ENCODE measurements at places on chromosomes 11 and 22.

- no peak for DNase-seq
These were observed 26.5 kb downstream of the CTNND1 start for GRCh38 chr11:57787920-57788702.

DNA sequence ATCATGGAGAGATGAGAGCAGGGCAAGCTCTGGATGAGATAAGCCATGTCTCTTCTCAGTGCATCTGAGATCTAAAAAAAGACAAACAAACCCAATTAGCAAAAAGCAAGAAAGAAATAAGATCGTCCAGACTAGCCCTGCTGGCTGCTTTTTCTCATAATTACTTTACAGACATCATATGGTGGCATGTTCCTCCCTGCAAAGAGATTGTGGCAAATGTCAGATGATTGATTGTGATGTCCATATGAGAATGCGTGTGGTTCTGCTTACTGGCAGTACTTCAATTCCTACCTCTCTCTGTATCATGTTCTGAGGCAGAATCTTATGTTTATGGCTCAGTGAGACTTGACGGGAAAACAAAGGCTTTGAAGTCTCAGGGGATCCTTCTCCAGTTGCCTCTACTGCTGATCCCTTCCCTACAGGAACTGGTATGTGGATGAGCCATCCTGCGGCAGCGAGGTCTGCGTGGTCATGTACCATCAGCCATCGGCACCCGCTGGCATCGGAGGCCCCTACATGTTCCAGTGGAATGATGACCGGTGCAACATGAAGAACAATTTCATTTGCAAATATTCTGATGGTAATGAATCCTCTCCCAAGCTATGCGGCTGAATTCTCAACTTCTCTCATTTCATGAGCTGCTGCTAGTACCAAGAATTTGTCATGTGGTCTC is 8.8 kb downstream of the LAYN start:
- no peak for DNase-seq

GRCh38 chr11:45229401-45230020 is 56.6 kb downstream of the SYT13 start:
- DNase-seq = no peak

DNA sequence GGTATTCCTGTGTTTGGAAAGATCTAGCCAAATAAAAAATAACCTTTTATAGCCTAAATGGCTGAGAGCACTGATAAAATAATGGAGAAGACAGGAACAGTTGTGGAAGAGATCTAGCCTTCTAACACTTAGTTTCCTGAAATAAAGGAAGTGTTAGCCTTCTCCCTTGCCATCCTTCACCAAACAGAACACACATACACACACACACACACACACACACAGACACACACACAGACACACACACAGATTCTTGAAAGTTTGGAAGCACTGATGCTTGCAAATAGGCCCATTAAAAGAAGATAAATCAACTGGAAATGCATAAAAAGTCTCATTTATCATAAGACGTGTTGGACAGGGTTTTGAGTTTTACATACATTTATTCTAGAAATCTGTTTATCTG is 37.5 kb downstream of the KIRREL3 start:
- DNase-seq = no peak

- DNase-seq = no peak
These were observed at the start of gene EMID1 for GRCh38 chr22:29205594-29206371. TSS of gene EMID1 (plus strand) at chr22:29205896. CDS start at chr22:29206039, 143 bp downstream.

DNA sequence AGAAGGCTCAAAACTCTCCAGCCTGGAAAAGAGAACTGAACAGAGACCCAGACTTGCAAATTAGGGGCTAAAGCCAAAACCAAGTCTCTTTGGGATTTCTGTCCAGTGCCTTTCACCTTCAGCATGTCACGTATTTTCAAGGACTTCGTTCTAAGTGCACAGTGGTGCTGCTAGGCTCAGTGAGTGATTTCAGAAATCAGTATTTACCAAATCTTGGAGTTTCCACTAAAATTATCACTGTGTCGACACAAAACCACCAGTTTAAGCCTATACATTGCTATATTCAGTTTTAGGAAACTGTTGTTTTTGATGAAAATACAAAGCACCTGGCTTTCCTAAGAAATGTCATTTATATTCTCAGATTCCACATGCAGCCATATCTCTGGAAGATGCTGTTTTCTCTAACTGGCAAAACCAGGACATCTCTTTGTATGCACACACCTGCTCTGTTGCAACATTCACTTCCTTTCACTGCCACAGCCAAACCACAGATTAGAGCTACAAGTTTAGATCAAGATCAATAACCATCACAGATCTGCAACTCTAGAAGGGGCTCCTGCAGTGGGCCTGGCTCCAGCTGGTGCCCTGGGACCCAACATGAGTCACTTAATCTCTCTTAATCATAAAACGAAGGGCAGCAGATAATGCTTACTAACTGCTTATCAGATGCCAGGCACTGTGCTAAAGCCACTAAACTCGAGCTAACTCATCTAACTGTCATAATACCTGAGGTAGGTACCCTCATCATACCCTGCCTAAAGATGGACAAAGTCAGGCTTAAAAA is 22.3 kb downstream of the SMCO4 start:
- DNase-seq = no peak

DNA sequence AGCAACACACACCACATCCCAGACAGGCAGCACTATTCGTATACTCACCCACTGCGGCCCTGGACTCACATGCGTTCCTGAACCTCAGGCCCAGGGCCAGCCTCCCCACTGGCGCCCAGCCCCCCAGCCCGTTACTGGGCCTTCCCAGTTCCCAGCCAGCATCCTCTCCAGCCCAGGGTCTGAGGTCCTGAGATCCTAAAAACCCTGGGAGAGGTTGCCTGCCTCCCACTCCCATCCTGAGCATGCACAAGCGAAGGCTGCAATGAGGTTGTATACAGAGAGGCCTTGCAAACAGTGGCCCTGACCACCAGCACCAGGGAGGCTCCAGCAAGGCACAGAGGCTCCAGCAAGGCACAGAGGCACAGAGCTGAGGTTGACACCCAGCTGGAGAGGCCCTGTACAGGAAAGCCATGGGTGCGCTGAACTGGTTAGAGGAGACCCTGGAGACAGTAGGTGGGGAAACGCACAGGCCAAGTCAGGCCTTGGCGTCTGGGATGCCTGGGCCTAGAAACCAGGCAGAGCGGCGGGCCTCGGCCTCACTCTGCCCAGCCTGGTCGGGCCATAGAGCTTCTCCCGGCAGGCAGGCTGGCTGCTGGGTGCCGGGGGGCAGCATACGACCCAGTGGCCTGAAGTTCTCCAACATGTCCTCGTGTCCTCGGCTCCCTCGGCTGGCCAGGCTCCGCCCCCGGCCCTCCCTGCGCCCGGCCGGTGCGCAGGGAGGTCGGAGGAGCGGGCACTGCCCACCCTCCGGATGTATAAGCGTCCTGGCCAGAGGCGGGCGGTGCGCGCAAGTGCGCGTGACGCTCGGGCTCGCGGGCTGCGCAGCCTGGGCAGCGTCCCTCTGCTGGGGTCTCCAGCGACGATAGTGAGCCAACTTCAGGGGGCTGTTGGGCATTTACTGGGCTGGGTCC is 2.3 kb upstream of the TBX1 start:
- no peak for DNase-seq

DNA sequence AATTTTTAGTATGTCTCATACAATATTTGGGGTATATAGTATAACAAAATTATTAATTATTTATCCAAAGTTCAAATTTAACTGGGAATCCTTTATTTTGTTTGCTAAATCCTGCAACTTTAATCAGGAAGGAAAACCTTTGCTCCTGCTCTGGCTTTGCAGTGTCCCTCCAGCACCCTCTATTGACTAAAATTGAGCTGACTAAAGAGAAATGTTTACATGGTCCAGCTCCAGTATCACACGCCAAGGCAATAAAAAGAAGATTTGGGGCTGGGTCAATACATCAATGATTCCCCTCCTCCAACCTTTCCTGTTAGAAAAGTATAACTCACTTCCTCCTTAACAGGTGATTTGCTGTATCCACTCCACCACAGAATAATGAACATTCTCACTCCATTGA is 153.0 kb upstream of the LRRC4C start:
- no peak for DNase-seq

DNA sequence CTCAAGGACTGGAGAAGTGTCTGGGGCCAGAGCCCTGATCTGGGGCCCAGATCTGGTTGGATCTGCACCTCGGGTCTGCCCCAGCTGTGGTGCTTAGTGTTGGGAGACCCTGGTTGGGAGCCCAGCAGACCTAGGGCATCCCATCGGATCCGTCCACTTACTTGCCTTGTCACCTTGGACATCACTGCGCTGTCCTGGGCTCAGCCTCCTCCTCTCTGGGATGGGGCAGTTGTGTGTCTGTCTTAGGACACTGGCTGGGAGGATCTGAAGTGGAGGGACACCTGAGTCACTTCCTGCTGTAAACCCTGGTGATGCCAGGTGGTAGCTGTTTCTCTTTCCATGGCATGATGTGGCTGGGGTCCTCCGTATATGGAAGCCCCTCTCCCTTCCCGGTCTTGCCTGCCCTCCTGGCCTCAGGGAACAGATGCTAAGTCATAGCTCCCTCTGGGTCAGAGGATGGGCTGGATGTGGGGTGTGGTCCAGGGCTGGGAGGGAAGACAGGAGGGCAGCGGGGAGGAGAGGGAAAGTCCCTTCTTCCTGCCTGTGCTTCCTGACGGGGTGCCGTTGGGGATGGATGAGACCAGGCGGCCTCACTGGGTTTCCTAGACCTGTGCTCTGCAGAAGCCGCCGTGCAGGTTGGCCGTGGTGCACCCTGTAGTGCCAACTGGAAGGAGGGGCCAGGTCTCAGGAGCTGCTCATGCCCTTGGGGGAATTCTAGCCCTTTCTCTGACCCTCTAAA is 12.1 kb upstream of the OMP start:
- no peak for DNase-seq

DNA sequence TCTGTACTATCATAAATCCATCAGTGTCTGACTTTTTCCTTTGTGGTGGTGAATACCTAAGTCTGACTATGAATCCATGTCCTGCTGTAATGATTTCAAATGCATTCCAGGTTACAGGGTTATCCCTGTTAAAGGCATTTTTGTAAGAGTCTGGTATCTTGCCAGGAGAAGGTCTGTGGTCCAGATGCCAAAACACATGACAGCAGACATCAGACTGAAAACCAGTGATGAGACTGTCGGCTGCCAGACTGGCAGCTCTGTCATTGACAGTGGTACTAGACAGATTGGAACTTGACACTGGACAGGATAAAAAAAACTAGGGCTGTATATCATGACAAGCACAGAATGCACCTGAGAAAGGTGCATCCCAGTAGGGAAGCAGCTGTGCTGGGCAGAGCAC is 301.8 kb upstream of the FAT3 start:
- no peak for DNase-seq

DNA sequence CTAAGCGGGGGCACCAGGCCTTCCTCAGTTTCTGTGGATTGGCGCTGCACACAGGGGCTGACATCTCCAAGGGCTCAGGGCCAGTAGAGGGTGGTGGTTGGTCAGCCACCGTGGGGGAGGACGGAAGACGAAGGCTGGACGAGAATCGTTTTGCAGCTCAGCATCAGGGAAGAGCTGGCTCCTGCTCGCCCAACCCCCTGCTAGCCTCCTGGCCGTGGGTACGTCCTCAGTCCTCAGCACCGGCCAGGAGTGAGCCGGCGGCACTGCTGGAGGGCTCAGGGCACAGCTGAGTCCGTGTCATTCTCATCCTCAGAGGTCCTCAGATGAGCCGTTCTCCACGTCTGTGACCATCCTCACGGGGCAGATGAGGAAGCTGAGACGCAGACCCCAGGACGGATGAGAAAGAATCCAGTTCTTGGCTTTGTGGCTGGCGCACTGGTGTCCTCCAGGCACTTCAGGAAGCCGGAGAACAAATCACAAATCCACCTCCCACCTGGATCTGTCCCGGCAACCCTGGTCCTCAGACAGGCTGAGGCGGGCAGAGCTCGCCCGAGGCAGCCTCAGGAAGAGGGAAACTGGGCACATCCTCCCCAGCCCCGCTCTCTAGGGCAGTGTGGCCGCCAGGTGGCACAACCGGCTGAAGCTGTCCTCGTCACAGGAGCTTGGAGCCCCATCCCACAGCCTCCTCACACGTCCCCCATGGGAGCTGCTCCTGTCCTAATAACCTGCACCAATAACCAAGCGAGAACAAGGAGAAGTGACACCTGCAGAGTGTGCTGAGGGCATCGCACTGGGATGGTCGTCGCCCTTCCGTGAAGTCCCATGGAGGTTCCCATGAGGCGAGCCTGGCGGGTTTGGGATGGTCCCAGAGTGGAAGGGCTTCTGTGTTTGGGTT is 393.7 kb downstream of the BRD1 start:
- no peak for DNase-seq

- DNase-seq = no peak
These were observed 49.3 kb upstream of the FLI1 start for GRCh38 chr11:128644576-128644975.

- no peak for DNase-seq
These were observed 63.3 kb downstream of the SYN3 start for GRCh38 chr22:32994898-32995297.

GRCh38 chr11:16741473-16741872 is 3.0 kb downstream of the C11orf58 start:
- no peak for DNase-seq

DNA sequence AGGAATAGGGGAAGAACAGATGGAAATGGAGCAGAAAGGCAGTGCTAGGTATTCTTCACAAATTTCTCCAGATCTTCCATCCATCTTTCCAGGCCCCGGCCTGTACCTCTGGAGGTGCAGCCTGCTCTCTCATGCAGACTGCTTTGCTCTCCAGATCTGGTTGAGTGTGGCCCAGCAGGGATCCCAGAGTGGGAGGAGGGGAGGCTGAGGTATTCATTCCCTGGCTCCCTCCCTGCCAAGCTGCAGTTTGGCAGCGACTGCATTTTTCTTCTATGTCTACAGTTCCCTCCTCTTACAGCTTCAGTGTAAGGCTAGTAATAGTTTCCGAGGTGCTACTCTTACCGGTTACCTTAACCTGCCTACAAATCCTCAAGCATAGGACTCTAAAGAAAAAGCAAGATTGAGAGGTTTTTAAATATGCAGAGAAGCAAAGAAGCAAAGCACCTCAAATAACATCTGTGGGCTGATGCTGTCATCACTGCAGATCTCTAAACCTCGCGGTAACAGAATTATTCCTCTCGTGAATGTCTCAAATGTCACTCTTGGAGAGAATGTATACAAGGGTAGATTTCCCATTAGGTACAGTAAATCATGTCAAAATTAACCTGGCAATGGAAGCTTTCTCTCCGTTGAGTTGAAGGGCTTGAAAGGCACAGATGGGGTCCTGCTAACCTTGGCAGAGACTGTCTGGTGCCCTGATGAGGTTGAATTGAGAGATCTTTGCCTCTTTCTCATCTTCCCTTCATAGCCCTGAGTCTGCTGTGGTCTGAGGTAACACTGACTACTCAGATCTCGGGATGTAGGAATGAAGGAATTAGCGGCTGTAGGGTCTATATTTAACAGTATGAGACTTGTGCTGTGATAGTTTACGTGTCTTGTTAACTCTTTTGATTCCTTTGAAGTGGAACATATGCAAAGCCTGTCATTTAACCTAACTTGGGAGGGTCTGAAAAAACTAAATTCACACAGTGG is 297.9 kb upstream of the C11orf87 start:
- DNase-seq = no peak

GRCh38 chr22:37020192-37020479 is 594 bp downstream of the MPST start:
- DNase-seq = no peak

- no peak for DNase-seq
These were observed 39.7 kb downstream of the CALCA start for GRCh38 chr11:14932447-14932846.

GRCh38 chr11:121250843-121251242 is 41.7 kb upstream of the SC5D start:
- no peak for DNase-seq
